ENCODE measurements at places on chromosomes 5 and 9.

GRCh38 chr9:85884256-85884655 lies 56.7 kb upstream of the NAA35 start:
- no peak for DNase-seq

DNA sequence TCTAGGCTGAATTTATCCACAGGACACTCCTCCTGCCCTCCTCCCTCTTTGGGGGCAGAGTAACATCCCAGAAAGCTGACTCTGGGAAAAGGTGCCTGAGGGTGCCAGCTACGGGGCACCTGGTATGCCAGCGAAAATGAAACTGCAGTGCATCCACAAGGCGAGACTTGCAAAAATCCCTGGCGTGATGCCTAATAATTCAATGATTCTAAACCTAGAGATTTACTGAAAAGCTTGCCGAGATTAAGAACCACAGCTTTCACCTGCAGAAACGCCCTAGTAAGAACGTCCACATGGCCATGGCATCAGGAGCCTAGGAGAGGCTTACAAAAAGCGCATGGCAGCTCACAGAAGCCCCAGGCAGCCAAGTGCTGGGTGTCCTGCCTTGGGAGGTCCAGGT lies 20.9 kb downstream of the CCNJL start:
- no peak for DNase-seq

DNA sequence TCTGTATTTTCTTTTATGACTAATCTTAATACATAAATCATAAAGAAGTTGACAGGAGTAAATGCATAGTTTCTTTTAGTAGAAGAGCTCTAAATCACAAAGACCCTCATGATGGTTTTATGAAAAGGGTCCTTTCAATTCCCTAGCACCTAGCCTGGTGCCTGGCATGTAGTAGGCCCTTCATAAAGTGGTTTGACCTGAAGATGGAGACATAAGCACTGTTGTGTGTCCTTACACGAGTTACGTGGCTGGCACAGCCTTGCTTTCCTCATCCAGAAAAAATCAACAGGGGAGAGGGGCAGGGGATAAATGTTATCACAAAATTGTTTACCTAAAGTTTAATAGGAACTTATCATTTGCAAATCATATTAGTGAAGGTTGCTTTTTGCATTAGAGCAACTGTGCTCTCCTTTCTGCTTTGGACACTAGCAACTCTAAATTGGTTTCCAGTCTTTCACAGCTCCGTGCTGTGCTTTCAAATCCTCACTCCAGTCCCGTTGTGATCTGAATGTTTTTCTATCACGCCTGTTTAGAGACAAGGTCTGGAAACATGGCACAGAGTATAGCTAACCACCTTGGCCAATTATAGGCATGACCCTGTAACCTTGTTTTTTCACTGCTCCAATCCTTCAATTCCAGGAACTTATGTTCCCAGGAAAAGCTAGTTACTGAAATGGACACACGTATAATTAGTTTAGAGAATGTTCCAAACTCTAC lies 55.7 kb downstream of the ARL15 start:
- no peak for DNase-seq

DNA sequence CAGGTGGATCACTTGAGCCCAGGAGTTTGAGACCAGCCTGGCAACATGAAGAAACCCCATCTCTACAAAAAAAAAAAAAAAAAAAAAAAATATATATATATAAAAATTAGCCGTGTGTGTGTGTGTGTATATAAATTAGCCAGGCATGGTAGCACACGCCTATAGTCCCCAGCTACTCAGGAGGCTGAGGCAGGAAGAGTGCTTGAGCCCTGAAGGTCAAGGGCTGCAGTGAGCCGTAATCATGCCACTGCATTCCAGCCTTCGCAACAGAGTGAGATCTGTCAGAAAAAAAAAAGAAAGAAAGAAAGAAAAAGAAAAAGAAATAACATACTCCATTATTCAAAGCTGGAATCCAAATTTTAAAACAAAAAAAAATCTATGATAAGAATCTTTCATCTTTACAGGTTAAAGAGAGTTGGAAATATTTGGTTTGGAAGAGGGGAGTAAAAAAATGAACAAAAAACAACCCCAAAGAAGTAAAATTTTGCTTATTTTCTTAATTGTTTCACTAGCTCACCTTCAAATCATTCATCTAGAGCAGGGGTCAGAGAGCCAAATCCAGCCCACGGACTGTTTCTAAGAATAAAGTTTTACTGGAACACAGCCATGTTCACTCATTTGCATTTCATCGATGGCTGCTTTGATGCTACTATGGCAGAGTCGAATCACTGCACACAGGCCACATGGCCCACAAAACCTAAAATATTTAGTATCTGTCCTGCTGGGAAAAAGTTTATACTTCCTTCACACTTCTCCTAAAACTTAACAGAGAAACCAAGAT lies 109.9 kb downstream of the DROSHA start:
- no peak for DNase-seq

- DNase-seq = no peak
Measured at GRCh38 chr5:137714946-137715345, 20.9 kb downstream of the KLHL3 start.

DNA sequence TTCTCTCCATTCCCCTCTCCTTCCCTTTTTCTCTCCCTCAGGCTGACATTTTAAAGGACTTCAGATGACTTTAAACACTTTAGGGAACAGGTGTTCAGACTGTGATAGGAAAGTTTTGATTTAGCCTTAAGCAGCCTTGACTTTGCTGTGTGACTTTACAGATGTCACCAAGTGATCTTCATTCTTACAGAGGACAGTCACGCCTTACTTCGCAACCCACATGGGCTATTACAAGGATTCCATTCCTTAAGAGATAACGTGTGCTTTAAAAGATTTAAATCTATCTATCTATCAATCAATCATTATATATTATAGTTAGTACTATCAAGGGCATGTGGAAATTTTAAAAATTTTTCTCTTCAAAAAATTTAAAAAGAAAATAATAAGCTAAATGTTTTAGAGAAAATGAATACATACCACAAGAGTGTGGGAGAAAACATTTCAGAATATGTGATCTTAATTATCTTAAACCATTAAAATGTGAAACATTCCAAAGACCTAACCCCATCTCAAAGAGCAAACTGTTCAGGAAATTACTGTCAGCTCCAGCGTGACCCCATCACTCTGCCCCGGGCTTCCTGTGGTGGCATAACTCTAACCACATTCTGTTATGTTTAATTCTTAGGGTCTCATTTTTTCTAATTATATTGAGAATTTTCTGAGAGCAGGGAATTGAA lies 530.5 kb downstream of the SEMA5A start:
- peak; percentile 28 for DNase-seq

DNA sequence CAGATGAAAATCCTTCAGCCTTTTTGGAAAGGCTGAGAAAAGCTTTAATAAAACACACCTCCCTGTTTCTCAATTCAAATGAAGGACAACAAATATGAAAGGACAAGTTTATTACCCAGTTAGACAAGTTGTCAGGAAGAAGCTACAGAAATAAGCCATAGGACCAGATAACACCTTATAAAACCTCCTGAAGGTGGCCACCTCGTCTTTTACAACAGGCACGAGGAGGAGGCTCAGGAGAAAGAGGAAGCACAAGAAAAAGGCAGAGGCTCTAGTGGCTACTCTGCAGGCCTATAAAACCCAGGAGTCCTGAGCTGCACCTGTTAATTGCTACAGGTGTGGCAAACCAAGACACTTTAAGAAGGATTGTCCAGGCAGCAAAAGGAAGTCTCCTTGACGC lies 352.1 kb upstream of the CDH18 start:
- DNase-seq = no peak

GRCh38 chr5:54120473-54120872 lies 189.9 kb downstream of the ARL15 start:
- DNase-seq = no peak

GRCh38 chr5:31334061-31334860 lies 140.8 kb downstream of the CDH6 start:
- DNase-seq = no peak
